ENCODE measurements at places on chromosomes 13 and 19. TPM values are rescaled to one million over a fixed set of nuclear protein-coding genes. Genes with fewer than 3 reads are reported as not detected.

GRCh38 chr19:41940731-41941409 is 12.6 kb upstream of the ERFL start:
- H3K36me3 ChIP-seq, result no peaks in the 10 kb centered on the region
- peak overlapping the region; percentile 43 for H3K27ac ChIP-seq
- DNase-seq, result no peak
- H3K27me3 ChIP-seq, result peaks cover 25% of the 10 kb centered on the region

The AMER2 gene
- 0.03 TPM for polyA plus RNA-seq

The ZNF225 gene
- polyA plus RNA-seq, result 1.8 TPM

DNA sequence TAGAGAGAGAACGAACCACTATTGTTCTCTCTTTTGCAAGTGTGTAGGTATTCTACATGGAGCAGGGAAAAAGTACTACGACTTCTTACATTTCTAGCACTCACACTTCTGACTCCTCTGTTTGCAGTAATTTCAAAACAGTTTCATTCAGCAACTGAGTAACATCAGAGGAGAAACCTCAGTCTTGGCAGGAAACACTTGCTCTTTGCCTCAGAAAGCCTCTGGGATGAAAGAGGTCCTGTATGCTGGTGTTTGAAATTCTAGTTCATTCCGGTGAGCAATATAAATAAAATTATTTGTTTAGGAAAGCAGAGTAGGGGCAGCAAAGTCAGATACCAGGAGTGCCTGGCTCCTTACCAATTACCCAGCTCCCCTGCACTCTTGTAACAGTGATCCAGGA is 595.5 kb downstream of the TBC1D4 start:
- H3K36me3 ChIP-seq, result no peaks in the 10 kb centered on the region
- H3K27me3 ChIP-seq, result no peaks in the 10 kb centered on the region
- DNase-seq, result no peak
- H3K4me3 ChIP-seq, result no peak overlapping the region
- no peaks in the 10 kb centered on the region for H3K4me1 ChIP-seq
- H3K27ac ChIP-seq, result no peak overlapping the region

The IL12RB1 gene
- 0.68 TPM for polyA plus RNA-seq

The SLC25A42 gene
- 6.7 TPM for polyA plus RNA-seq

DNA sequence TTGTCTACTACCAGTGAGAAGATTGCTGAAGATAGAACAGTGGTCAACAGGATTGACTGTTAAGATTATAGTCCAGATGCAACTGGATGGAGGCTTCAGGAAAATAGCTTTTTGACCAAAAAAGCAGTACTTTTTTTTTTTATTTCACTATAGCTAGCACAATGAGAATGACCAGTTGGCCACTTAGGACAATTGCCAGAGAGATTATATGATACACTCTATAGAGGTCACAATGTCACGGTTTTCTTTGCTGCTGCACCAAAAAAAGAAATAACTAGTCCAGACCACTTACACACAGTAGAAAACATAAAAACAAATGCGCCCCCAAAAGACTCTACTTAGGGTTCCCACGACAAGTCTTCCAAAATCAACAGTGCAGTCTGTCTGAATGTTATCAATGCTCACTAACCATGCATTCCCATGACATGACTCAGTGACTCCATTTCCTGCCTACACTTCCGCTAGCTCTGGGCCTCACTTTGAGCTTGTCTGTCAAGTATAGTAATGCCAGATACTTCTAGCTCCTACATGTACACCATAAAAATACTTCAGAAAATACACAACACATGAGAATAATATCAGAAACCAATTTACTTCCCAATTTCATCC is 209.1 kb upstream of the STARD13 start:
- peak; percentile 78 for DNase-seq
- H3K36me3 ChIP-seq, result no peaks in the 10 kb centered on the region
- no peaks in the 10 kb centered on the region for H3K27me3 ChIP-seq
- H3K4me3 ChIP-seq, result no peak overlapping the region
- H3K27ac ChIP-seq, result no peak overlapping the region

GRCh38 chr19:39265321-39265916 is 2.8 kb upstream of the IFNL2 start:
- H3K36me3 ChIP-seq, result no peaks in the 10 kb centered on the region
- H3K27ac ChIP-seq, result no peak overlapping the region
- peak; percentile 16 for DNase-seq
- peaks cover 3% of the 10 kb centered on the region for H3K4me1 ChIP-seq
- peaks cover 39% of the 10 kb centered on the region for H3K27me3 ChIP-seq
- no peak overlapping the region for H3K4me3 ChIP-seq

GRCh38 chr19:3440082-3440481 is 40.2 kb downstream of the SMIM24 start:
- H3K36me3 ChIP-seq, result peaks cover 88% of the 10 kb centered on the region
- H3K27me3 ChIP-seq, result no peaks in the 10 kb centered on the region
- no peak overlapping the region for H3K4me3 ChIP-seq
- peak overlapping the region; percentile 42 for H3K27ac ChIP-seq
- DNase-seq, result peak; percentile 57
- peaks cover 46% of the 10 kb centered on the region for H3K4me1 ChIP-seq

The KLF1 gene
- polyA plus RNA-seq, result 0.05 TPM

The NRTN gene
- 4.0 TPM for polyA plus RNA-seq

DNA sequence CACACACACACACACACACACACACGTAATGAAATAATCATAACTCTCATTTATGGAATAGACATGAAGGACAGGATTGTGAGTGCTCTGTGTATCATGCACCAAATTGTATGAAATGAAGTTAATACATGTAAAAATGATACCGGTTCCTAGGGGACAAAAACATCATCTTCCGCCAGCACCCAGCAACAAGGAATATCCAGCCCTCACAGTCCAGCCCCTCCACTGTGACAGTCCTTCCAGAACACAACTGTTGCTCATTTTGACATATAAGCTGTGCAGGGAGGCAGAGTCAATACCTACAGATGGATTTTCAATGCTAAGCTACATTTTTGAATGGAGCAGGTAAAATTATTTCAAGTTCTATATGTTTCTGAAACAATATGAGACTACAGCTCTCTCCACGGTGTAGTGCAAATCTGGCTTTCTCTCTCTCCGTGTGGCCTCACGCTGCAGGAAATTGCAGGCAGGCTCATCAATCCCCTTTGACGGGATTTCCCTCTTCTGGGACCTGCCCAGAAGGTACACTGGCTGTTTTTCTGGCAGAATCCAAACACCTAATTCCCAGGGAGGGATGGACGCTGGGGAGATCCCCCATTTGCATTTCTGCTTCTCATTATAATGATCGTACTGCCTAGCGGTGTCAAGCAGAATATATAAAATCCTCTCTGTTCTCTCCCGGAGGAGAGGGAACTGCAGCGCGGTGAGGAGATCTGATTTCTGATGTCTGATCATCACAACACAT is 494.0 kb downstream of the LIG4 start:
- H3K27me3 ChIP-seq, result no peaks in the 10 kb centered on the region
- H3K4me1 ChIP-seq, result no peaks in the 10 kb centered on the region
- no peak overlapping the region for H3K27ac ChIP-seq
- no peak overlapping the region for H3K4me3 ChIP-seq
- H3K36me3 ChIP-seq, result no peaks in the 10 kb centered on the region

Measured in stomach (tissue), 19 donors.